ENCODE measurements at places on chromosomes 3 and 15.

DNA sequence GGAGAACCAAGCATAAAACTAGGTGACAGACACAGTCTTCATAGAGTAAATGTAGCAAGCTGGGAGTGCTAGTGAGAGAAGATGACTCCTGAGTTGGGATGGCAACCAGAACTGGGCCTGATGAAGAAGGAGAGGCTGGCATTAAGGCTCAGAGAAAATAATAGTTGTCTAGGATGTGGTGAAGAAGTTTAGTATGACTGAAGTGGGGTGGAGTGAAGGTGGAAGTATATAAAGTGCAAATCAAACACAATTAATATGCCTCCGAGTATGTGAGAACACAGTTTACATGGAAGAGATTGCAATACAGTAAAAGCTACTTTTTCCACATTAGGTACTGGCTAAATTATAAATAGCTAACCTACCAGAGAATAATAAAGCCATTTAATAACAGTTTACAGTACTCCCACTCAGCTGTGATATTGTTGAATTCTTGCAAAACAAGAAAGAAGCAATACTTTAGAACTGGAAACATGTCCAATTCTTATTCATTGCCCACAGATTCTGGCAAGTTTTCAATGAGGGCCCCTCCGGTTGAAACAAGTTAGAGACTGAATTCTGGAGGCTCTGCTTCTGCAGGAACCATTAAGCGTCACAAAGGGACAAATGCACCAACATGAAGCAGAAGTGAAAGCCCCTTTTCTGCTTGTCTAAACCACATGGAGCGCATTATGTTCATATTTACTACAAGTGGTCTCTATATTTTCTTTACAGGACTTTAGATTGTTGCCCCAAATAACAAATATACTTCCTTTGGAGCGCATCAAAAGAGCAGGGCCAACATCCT is 243.7 kb downstream of the SLC9A9 start:
- no peak for DNase-seq

- DNase-seq, result no peak
Observed at GRCh38 chr3:165359005-165359404, 162.8 kb upstream of the SLITRK3 start.

DNA sequence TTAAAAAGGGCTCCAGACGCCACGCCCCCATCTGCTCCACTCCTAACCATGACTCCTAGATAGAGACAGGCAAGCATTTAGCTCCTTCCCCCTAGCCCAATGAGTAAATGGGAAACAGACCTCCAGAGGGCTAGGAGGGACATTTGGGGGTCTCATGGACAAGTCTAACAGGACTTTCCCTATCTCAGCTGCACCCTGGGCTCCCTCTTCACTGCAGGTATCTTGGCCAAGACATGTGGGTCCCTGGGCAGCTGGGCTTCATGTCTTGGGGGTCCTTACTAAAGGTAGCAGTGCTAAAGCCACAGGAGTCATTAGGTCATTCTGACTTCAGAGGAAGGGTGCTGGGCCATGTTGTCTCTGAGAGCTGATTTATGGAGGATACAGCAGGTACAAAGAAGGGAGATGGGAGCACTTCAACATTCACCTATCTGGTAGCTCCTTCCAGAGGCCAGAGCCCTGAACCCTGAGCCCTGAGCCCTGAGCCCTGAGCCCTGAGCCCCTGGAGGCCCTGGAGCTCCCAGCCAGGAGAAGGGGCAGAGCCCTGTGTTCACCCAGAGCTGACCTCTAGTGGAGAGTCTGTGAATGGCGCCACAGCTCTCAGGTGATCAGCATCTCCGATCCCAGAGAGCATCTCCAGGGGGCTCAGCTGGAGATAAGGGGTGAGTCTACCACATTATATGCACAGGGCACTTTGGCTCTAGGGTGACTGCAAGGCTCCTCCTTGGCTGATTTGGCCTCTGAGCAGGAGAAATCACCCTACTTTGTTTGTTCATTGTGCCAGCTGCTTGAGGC is 40.1 kb upstream of the EPHB1 start:
- DNase-seq, result peak; percentile 45

- no peak for DNase-seq
Observed at GRCh38 chr3:8857720-8858367, 88.4 kb upstream of the OXTR start.

All from fibroblast of skin of right quadriceps (primary cell).